ENCODE measurements at places on chromosomes 4 and X. TPM values are rescaled to one million over a fixed set of nuclear protein-coding genes. Genes with fewer than 3 reads are reported as not detected.

GRCh38 chrX:106932960-106933537 lies 12.8 kb downstream of the CLDN2 start:
- no peak for DNase-seq

DNA sequence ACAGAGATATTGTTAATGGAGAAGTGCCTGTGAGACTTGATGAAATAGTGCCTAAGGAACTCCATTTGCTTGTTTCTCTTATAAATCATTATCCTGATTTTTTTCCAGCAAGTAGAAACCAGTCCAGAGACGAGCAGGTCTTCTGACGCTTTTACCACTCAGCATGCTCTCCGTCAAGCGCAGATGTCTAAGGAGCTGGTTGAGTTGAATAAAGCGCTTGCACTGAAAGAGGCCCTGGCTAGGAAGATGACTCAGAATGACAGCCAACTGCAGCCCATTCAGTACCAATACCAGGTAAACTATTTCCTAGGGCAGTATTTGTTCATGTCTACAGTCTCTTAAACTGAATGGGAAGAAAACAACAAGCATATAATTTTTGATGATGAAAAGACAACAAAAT lies 63.6 kb downstream of the KIF4A start:
- no peak for DNase-seq

DNA sequence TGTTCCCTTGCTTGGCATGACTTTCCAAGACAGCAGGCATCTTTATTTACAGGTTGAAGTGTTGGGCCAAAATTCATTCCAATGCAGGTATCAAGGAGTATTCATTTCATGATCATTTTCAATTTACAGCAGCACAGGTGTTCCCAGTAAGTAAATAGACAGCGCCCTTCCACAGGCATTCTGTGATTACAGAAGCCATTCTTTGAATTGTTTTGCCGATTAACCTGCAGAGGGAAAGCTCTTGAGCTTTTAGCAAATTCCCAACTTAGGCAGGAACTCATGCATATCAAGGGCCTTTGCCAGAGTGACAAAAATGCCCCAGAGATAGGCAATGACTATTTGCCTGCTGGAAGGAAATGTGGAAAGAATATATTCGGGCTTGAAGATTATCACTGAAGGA lies 6.8 kb downstream of the TXK start:
- no peak for DNase-seq

GRCh38 chr4:95415346-95415771 lies 133.4 kb downstream of the UNC5C start:
- no peak for DNase-seq

GRCh38 chr4:121030131-121030530 lies 42.2 kb downstream of the NDNF start:
- no peak for DNase-seq

DNA sequence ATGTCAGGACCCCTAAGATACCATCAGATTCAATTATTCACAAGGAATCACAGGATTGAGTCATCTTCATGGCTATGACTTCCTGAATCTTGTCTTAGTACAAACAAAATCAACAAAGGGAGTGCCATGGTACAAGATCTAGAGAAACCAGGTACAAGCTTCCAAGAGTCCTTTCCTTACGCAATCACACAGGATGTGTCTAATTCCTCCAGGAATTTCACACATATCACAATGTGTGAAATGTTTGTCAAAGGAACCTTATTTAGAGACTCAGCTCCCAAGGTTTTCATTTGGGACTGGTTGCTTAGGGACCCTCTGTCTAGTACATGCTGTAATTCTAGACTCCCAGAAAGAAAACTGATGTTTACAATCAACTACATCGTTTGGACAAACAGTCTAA lies 83.0 kb downstream of the MAB21L2 start:
- DNase-seq, result no peak

DNA sequence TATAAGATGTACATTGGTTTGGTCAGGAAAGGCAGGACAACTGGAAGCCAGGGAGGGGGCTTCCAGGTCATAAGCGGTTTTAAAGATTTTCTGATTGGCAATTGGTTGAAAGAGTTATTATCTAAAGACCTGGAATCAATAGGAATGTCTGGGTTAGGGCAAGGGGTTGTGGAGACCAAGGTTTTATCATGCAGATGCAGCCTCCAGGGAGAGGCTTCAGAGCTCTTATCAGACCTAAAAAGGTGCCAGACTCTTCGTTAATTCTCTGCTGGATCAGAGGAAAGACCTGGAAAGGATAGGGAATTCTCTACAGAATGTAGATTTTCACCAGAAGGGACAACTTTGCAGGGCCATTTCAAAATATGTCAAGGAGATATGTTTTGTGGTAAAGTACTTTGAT lies 62.8 kb downstream of the BEX3 start:
- no peak for DNase-seq

DNA sequence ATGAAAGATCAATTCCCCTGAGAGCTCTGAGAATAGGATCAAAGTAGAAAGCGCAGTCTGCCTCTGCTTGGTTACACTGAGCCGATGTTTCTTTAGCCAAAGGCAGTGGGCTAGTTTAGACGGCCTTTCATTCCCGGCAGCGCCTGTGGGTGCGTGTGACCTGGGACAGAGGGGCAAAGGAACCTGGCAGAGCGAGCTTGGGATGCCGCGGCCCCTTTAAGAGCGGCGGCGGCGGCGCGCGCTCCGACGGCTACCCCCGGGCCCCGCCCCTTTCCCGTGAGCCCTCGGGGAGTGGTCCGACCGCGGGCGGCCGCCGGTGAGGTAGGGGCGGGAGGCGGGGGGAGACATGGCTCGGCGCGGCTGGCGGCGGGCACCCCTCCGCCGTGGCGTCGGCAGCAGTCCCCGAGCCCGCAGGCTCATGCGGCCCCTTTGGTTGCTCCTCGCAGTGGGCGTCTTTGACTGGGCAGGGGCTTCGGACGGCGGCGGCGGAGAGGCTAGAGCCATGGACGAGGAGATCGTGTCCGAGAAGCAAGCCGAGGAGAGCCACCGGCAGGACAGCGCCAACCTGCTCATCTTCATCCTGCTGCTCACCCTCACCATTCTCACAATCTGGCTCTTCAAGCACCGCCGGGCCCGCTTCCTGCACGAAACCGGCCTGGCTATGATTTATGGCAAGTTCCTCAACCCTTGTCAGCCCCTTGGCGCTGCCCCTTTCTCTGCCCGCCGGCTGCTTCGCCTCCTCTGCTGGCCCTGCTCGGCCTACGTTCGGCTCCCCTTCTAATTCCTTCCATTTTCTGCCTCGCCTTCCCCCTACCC lies at the start of gene SLC9A6:
SLC9A6 (plus strand) TSS at position 279 of the 816 bp plus-strand sequence; CDS start at position 503, 224 bp downstream.
- peak; percentile 64 for DNase-seq

DNA sequence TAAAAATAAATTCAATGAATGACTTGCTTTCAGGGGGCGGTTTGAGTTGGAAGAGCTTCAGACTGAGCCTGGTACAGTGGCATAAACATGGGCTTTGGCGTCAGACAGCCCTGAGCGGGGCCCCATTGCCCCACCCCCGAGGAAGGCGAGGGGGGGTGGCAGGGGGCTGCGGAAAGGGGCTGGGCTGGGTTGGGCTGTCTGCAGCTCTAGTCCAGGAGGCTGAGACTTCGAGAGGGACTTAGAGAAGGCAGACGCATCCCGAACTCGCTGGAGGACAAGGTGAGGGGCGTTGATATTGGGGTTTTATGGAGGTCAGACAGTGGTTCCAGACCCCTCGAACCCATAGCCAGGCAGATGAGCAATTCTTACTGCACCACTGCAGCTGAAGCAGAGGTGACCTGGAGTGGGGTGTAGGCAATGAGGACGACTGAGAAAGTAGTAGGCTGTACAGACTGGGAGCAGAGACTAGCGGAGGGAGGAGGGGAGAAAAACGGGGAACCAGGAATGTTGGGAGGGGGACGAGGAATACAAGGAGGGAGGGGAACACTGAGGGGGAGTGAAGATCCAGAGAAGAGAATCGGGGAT lies at the start of gene MAGED2:
MAGED2 (plus strand) TSS at position 222 of the 585 bp plus-strand sequence. CDS start 1,587 bp downstream, outside the sequence.
- peak; percentile 48 for DNase-seq

GRCh38 chr4:1409491-1410425 lies 3.5 kb upstream of the NKX1-1 start:
- no peak for DNase-seq

DNA sequence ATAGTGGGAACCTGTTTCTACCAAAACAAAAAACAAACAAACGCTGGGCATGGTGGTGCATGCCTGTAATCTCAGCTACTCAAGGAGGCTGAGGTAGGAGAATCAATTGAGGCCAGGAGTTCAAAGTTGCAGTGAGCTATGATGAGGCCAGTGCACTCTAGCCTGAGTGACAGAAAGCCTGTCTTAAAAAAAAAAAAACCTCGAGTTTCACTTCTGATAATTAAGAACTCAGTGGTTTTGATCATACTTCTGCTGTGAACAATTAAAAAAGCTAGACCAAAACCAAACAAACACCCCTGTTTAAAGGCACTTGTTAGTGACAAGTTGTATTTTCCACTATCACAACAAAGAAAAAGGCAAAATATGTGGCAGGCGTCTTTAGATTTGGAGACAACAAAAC lies 15.0 kb upstream of the UBE2D3 start:
- DNase-seq, result no peak

DNA sequence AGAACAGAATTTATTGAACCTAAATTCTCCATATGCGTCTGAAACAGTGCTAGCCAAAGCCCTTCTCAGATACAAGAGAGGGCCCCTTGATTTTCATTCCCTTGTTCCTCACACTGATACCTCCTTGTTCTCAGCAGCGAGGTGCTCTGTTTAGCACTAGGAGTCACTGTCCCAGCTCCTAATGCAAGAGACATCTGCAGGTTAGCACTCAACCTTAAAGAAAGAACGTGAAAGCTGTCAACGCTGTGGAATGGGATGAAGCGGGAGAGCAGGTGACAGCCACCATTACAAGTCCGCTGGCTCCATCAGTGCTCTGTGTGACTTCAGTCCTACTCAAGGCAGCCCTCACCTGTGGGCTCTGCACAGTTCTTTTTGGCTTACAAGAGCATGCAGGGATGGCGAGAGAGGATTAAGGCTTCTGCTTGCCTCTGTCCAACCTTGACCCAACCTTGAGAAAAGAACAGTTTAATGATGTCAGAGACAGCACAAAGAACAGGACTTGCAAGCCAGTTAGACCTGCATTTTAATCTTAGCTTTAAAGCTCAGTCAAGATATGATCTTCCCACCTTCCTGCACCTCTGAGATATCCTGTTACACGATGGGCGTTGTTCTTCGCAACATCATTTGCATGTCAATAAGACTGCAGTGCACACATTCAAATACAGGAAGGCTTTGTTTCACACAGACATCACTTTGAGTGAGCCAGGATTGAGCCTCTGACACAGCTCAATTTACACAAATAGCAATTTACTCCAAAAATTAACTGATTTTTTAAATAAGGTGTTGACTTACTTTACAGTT lies 95.1 kb downstream of the ARSF start:
- DNase-seq, result no peak

GRCh38 chr4:101471201-101471600 lies 123.9 kb upstream of the PPP3CA start:
- DNase-seq, result no peak

- peak; percentile 65 for DNase-seq
These were observed 18.0 kb upstream of the CYP2U1 start for GRCh38 chr4:107913283-107913899.

DNA sequence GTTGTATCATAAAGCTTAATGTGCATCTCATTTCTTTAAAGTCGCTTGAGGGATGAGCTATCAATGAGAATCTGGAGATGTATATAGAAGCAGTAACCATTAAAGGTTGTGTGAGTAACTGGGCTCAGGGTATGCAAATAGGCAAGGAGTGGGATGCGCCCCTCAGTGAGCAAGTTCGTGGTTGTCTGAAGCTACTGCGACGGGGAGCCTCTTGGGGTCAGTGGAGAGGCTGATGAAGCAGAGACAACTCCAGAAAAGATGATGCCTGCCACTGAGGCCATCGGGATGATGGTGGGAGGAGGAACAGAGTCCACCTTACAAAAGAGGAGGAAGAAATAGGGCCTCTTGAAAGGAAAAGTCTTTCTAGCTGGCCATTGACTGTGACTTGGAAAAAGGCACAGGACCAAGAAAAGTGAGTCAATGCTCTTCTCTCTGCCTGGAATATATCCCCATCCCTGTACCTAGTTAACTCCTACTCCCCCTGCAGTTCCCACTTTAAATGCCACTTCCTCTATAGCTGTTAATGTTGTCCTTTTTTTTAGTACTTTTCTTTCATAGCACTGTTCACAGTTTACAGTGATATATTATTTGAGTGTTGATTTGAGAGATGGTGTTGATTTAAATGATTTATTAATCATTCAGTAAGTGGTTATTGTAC lies 51.4 kb upstream of the LSM6 start:
- DNase-seq, result no peak

DNA sequence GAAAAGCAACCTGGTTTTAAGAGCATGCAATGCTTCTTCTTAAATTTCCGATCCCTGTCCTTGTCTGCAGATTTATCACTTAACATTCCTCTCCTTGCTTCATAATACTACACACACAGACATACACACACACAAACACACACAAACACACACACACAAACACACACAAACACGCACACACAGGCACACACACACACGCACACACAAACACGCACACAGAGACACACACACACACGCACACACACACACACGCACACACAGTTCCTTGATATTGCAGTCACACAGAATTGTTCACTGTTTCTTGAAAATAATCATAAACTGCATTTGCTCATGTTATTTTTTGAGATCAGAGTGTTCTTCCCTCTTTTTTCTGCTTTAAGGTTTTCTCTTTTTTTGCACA lies 458.3 kb upstream of the ATOH1 start:
- DNase-seq, result no peak

DNA sequence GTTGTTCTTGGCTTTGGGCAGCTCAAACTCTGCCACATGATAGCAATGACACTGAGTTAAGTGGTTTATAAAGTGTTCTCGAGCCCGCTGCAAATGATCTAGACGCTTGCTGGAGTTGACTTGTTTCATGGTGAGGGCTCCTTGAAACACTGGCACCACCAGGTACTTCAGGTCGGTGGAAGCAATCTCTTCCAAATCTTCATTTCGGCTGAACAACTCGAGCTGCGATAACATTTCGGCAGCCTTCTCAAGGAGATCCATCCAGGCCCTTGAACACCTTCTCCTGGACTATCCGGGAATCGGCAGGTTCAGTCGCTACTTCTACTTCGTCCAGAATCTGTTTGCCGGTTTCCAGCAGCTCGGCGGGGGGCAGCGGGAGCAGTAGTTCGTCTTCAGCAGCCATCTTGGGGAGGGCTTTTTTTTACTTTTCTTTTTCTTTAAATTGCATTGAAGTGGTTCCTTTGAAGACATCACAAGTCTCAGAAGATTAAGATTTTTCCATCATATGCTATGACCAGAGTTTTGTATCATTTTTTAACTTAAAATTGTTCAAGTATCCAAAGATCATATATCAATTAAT lies 28.0 kb downstream of the HNRNPDL start:
- DNase-seq, result no peak

F8A2 gene
- polyA plus RNA-seq, result not detected

KCNIP4 gene
- 12.2 TPM for polyA plus RNA-seq

ASB5 gene
- 0.26 TPM for polyA plus RNA-seq

PRAF2 gene
- polyA plus RNA-seq, result 39.6 TPM

NBDY gene
- polyA plus RNA-seq, result 91.6 TPM

STS gene
- 6.2 TPM for polyA plus RNA-seq

ZAR1 gene
- polyA plus RNA-seq, result 0.16 TPM

SPANXC gene
- polyA plus RNA-seq, result not detected

P2RY4 gene
- 0.14 TPM for polyA plus RNA-seq

PRKG2 gene
- 2.2 TPM for polyA plus RNA-seq

SUPT20HL2 gene
- polyA plus RNA-seq, result 0.09 TPM

FGFRL1 gene
- 42.9 TPM for polyA plus RNA-seq

SERTM2 gene
- not detected for polyA plus RNA-seq
